ENCODE measurements at places on chromosomes 7 and 10.

DNA sequence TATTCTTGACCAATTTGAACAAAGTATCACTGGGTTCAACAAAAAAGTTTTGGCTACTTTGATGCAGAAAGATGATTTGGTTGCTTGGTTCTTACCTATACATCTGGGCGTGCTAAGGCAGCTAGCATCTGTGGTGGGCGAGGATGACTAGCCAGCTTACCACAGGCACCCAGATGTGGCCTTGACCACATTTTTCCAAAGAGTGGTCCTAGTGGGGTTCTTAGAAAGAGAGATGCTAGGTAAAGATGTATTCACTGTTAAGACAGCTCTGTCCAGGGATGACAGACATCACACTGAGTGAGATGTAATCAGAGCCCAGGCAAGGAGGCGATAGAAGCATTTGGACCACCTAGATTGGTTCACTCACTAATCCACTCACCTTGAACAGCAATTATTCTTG lies 785 bp downstream of the DNTT start:
- no peak for DNase-seq

DNA sequence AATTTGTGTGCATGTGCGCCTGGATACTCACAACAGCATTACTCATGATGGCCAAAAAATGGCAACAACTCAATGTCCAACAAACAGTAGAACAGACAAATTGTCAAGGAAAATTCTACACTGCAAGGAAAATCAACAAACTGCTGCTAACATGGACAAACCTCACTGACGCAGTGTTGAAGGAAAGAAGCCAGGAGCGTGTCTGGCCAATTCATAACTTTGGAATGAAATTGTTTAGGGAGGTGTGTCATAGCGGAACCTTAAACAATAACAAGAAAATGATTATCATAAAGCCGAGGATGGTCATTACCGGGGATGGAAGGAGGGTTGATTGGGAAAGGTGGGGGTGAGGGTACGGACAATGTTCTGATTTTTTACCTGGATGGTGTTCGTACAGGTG lies 29.1 kb downstream of the ALOX5 start:
- DNase-seq, result no peak

- DNase-seq, result no peak
These were observed 7.4 kb downstream of the TBL2 start for GRCh38 chr7:73570977-73571376.

DNA sequence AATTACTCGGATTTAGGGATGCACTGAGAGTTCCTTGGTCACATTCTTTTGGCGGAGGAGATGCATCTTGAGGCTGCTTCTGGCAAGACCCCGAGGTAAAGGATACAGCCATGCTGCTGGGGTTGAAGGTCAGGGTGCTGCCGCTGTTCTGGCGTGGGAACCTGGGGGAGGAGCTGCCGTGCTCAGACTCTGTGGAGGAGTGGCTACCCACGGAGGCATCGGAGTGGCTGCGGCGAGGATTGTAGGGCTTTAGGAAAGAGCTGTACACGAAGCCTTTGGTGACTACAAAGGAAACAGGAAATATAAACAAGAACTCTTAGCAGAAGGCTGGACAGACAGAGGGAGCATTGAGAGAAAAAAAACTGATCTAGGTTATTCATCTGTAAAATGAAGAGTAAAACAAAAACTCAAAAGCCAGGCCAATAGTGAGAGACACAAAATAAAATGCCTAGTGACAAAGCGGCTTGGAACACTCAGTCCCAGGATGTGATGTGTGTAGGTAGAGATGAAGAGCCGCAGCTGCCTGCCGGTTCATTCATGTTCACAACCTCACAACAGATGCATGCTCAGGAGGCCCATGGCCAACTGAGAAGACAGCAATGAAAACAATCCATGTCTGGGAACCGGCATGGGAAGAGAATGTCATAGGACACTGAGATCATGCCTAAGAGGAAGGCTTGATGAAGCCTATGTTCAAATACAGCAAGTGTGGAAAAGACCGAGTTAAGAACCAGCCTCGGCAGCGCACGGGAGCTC lies 97.8 kb downstream of the ABCC2 start:
- DNase-seq, result no peak

DNA sequence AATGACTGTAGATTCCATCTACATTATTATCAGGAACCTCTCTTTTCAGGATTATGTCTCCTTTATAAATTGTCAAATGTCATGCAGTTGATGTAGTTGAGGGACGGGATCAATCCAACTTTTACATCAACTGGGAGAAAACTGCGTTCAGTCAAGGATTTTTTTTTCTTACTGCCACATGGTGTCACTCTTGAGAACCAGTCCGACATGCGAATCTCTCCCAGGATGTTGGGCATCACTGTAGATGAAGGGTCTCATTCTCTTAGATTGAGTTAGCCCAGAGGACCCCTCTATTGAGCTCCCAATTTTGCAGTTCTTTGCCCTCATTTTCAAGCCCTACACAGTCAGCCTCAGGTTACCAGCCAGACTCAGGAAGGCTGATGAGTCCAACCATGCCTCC lies 120.3 kb upstream of the PTPRZ1 start:
- peak; percentile 3 for DNase-seq

DNA sequence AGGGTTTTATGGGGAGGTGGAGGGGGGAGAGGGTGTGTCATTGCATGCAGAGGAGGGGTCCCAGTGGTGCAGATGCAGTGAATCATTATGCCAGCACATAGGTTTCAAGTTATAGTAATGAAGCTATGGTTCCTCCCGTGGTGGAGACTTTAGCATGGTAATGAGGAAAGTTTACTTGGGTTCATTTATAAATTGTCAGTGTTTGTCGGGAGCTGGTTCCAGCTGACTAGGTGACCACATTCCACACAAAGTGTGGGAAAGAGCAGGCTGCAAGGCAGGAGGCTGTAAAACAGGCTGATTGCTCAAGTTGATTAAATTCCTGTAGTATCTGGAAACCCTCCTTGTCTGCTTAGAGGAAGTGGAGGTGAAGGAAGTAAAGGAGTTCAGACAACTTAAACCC lies 78.9 kb downstream of the SRI start:
- no peak for DNase-seq

GRCh38 chr10:102310361-102311024 lies 65.2 kb downstream of the GBF1 start:
- no peak for DNase-seq

GRCh38 chr7:38189231-38189938 lies 11.3 kb downstream of the STARD3NL start:
- no peak for DNase-seq

DNA sequence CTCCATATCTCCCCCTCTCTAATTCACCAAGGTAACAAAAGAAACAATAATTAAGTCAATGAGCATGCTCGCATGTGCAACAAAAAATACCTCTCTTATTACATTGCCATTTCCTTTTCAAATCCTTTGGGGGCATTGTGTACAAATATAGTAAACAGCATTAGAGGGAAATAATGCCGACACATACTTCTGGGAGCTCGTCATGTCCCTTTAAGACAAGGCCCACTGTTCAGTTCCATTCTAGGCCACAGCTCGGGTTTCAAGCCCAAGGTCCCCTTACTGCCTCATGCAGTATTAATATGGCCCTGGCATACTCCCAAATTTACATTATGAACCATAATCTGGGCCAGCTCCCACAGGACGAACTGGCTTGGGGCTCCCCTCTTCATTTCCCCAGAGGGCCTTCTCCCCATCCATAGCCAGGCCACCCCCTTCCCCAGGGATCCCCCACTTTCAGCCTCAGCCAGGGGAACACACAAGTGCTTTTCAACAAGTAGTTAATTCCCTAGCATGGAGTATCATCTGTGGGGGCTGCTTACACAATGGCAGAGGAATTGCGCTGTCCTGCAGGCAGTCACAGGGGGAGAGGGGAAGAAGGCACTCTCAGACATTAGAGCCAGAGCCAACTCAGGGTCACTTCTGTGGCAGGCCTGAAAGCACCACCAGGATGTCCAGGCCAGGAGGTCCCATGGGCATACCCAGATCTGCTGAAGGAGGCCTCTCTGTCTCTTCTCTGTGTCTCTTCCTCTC lies 110.6 kb downstream of the KCNMA1 start:
- DNase-seq, result no peak

- no peak for DNase-seq
These were observed 10.5 kb downstream of the KAT6B start for GRCh38 chr10:74836877-74837276.

DNA sequence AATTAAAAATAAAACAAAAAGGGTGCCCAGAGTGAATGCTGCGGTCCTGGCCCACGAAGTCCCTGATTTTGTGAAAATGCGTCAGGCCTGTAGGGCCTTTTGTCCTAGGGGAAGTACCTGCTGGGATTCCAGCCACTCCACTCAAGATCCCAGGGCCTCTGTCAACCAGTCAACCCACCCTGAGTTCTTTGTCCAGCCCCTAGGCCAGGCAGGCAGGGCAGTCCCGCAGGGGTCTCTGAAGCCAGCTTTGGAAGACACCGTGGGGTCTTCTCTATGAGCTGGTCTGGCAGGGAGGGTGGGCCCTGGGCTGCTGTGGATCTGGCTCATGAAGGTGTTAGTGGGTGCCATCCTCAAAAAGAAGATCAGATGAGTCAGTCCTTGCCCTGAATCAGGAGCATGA lies 452.5 kb upstream of the MKI67 start:
- no peak for DNase-seq

GRCh38 chr7:100118388-100119071 lies 628 bp downstream of the TAF6 start:
- DNase-seq, result no peak

All from SK-N-MC (cell line).